ENCODE measurements at places on chromosomes 1 and 21.

- no peak for DNase-seq
These were observed 37.9 kb upstream of the BMP8B start for GRCh38 chr1:39826583-39826982.

DNA sequence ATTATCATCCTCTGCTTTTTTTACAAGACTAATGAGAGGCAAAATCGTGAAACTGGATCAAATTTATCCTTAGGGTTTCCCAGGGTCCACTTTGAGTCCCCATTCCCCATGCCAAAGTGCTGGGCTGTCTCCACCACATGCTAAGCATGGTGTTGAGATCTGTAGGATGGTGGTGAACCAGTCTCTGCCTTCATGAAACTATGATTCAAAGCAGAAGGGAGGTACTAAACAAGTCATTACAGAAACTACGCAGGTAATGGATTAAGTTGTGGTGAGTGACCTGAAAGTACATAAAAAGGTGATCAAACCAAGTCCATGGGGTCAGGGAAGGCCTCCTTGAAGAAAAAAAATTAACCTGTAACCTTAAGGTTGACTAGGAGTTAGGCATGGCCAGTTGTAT is 265.2 kb downstream of the ATG4C start:
- DNase-seq = no peak

GRCh38 chr1:92705446-92705845 is 79.5 kb downstream of the EVI5 start:
- DNase-seq = no peak

GRCh38 chr1:29695036-29695435 is 458.7 kb downstream of the PTPRU start:
- no peak for DNase-seq

DNA sequence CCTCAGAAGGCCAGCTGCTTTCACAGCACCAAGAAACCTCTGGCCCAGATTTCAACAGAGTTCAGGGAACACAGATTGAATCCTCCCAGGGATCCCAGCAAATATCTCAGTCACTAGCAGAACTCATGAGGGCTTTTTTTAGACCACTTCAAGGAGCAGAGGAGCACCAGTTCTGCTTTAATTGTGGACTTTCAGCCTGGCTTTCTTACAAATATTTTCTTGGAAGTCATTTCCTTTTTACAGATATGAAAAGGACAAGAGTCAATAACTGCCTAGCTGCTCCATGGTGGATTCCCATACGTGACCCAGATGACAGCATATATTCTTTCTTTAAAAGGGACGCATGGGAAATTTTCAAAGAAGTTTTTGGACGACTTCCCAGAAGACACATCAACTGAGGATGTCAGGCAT is 6.4 kb upstream of the LRRC8B start:
- no peak for DNase-seq

GRCh38 chr1:19344372-19344810 is 32.3 kb downstream of the SLC66A1 start:
- peak; percentile 79 for DNase-seq

- DNase-seq = no peak
These were observed 375.1 kb upstream of the ZP4 start for GRCh38 chr1:238265866-238266265.

GRCh38 chr1:96723377-96723776 is 1.8 kb downstream of the PTBP2 start:
- DNase-seq = no peak

GRCh38 chr1:41576620-41577019 is 92.1 kb upstream of the EDN2 start:
- no peak for DNase-seq

- peak; percentile 77 for DNase-seq
These were observed 24.0 kb downstream of the PGLYRP3 start for GRCh38 chr1:153288634-153289275.

DNA sequence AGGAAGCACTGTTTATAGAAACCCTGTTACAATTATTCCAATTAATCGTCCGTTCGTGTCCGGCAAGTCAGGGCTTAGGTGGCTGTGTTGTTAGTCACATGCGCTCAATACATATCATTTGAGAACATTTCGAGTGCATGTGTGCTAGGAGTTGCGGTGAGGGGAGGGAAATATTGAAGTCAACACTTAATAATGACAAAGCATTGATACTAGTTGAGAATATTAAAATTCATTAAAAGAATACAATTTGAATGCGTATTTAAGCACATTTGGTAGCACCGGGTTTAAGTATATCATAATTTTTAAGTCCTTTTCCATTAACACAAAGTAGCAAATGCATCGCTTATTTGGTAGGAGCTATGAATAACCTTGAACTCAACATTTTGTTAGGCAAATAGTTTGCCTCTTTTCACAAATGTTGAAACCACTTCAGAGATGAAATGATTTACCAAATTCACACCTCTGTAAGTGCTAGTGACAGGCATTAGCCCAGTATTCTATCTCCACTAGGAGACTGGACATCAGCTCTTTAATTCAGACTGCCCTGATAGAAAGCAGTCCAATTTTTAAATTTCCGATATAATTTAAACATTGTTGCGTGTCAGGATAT is 1.1 kb upstream of the SERBP1 start:
- no peak for DNase-seq

- DNase-seq = no peak
These were observed 80.0 kb downstream of the DESI2 start for GRCh38 chr1:244732851-244733450.

GRCh38 chr1:64748222-64748621 is 3.3 kb downstream of the RAVER2 start:
- no peak for DNase-seq

GRCh38 chr1:115647507-115647906 is 5.7 kb downstream of the VANGL1 start:
- no peak for DNase-seq

- DNase-seq = peak; percentile 28
These were observed 137.7 kb downstream of the COL11A1 start for GRCh38 chr1:102970496-102971078.

GRCh38 chr1:245094092-245094491 is 60.7 kb upstream of the KIF26B start:
- peak; percentile 22 for DNase-seq

DNA sequence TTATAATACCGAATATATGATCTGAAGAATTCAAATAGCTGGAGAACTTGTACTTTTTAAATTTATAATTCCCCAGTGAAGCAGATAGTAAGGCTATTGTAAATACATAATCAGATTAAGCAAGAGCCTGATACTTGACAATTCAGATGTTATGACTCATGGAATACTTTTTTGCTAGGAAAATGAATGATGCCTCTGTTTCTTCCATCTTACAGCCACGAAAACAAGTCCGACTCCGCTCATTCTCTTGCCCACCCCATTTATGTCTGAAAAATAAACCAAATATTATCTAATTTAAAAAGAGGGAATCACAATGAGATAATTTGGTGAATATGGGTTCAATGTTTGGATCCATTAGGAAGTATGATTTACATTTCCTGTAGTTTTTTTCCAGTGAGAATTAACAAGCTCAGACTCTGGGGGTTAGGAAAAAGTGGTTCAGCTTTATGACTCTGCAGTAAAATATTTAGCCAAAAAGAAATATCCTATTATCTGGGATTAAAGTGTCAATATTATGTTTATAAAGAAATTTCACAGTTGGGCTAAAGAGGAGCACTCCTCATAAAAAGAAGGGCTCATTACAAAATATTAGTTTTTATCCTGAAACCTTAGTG is 50.4 kb upstream of the DAB1 start:
- no peak for DNase-seq

DNA sequence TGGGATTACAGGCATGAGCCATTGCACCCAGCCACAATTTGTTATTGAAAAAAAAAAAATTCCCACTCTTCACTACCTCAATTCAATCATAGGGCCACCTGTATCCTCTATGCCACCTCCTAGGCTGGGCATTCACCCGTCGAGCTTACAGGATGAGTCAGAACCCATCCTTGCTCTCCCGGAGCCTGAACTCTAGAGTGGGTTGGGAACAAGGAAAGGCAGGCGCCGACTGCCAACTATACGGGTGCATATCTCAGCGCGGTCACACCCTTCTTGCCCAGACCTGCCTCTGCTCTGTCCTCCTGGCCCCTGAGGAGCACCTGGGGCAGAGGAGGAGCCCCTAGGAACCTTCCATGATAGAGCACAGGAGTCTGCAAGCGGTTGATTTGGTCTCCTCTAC is 21.4 kb upstream of the LBR start:
- DNase-seq = no peak

DNA sequence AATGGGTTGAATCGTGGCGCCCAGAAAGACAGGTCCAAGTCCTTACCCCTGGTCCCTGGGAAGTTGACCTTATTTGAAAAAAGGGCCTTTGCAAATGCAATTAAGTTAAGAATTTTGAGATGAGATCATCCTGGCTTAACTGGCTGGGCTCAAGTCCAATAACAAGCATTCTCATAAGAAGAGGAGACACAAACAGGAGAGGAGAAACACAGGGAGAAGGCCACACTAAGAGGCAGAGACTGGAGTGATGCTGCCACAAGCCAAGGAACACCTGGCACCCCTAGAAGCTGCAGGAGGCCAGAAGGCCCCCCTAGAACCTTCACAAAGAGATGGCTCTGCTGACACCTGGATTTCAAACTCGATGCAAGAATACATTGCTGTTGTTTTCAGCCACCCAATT is 44.6 kb downstream of the PDPN start:
- no peak for DNase-seq
